ENCODE measurements at places on chromosomes 1 and 21. TPM values are rescaled to one million over a fixed set of nuclear protein-coding genes. Genes with fewer than 3 reads are reported as not detected.

The LIPI gene
- total RNA-seq: not detected

The CHIT1 gene
- total RNA-seq: 1.0 TPM

The GBP2 gene
- 98.8 TPM for total RNA-seq

The CFH gene
- 23.1 TPM for total RNA-seq

The TPTE gene
- total RNA-seq: not detected

The OR6N1 gene
- not detected for total RNA-seq

The SPATA21 gene
- not detected for total RNA-seq

The GPR25 gene
- 18.3 TPM for total RNA-seq

The ZNF683 gene
- total RNA-seq: not detected
